ENCODE measurements at places on chromosomes 4 and X. TPM values are rescaled to one million over a fixed set of nuclear protein-coding genes. Genes with fewer than 3 reads are reported as not detected.

Gene CRMP1
- not detected for total RNA-seq

Gene NR3C2
- total RNA-seq: 16.4 TPM

GRCh38 chr4:153799694-153800074, 10.8 kb upstream of the SFRP2 start:
- DNase-seq: no peak

DNA sequence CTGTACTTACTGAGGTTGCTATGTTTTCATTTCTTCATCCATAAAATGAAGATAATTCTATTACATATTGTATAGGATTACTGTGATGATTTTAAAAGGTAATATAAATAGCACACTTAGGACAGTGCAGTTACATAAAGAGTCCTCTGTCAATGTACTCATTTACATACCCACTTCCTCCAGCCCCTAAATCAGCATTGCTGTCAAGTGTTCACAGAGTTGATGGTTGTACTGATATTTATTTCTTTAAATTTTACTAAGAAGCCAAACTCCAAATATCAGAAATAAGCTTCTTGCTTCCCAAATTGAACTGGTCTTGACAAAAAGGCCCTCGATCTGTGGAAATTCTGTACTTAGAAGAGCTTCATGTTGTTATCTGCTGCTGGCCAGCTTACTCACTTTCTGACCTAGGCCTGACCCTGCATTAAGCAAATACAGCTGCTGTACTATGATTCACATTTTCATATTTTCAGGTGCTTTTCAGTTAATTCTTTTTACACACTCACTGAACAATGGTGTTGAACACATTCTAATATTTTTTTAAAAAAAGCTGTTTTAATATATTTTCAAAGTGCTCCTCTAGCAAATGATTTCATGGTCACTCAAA, 259.6 kb downstream of the UNC5C start:
- peak; percentile 92 for DNase-seq

Gene BCOR
- total RNA-seq: 24.2 TPM

Gene TMPRSS11B
- total RNA-seq: not detected

Gene HSFX1
- 0.53 TPM for total RNA-seq

Gene TRIM75
- total RNA-seq: not detected

Gene FGF5
- total RNA-seq: 0.13 TPM
